NCI-H1105 (cell line): ENCODE measurements at places on chromosomes 13 and 19.

DNA sequence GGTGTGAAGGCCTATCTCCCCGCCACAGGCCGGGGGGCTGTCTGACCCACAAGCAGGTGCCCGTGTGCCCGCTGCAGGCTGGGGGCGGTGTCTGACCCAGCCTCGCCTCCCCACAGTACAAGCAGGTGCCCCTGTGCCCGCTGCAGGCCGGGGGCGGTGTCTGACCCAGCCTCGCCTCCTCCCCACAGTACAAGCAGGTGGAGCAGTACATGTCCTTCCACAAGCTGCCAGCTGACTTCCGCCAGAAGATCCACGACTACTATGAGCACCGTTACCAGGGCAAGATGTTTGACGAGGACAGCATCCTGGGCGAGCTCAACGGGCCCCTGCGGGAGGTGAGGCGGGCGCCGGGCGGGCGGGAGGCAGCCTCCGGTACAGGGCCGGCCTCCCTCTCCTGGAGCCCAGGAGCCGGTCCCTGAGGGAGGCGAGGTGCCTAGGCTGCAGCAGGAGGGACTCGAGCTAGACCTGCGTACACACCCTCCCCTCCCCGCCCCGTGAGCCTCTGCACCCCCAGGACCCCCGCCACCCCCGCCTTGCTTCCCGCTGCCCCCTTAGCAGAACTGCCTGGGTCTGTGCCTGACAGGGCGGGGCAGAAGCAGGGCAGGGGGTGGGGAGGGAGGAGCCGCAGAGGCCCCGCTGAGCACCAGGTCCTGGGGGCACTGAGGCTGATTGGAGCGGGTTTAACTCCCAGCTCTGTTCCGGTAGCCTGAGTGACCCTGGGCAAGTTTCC, 20.6 kb downstream of the HCN2 start:
- no peak for DNase-seq

GRCh38 chr13:102233566-102234208, 168.2 kb downstream of the FGF14 start:
- DNase-seq: no peak

GRCh38 chr19:4691373-4691772, 21.2 kb upstream of the MYDGF start:
- DNase-seq: no peak

DNA sequence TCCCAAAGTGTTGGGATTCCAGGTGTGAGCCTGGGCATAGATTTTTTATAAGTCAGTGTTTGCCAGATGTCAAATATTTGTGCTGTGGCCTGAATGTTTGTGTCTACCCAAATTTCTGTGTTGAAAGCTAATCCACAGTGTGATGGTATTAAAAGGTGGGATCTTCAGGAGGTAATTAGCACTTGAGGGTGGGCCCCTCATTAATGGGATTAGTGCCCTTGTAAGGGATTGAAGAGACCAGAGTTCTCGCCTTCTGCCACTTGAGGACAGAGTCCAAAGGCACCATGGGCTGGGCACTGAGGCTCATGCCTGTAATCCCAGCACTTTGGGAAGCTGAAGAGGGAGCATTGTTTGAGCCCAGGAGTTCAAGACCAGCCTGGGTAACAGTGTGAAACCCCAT, 9.7 kb upstream of the FBXO17 start:
- DNase-seq: no peak

- peak; percentile 28 for DNase-seq
These were observed 153.1 kb downstream of the RGCC start for GRCh38 chr13:41610404-41610803.

GRCh38 chr19:30870876-30871275, 478.4 kb downstream of the TSHZ3 start:
- DNase-seq: peak; percentile 47

GRCh38 chr19:18263324-18264136, 10.7 kb downstream of the IQCN start:
- DNase-seq: no peak

DNA sequence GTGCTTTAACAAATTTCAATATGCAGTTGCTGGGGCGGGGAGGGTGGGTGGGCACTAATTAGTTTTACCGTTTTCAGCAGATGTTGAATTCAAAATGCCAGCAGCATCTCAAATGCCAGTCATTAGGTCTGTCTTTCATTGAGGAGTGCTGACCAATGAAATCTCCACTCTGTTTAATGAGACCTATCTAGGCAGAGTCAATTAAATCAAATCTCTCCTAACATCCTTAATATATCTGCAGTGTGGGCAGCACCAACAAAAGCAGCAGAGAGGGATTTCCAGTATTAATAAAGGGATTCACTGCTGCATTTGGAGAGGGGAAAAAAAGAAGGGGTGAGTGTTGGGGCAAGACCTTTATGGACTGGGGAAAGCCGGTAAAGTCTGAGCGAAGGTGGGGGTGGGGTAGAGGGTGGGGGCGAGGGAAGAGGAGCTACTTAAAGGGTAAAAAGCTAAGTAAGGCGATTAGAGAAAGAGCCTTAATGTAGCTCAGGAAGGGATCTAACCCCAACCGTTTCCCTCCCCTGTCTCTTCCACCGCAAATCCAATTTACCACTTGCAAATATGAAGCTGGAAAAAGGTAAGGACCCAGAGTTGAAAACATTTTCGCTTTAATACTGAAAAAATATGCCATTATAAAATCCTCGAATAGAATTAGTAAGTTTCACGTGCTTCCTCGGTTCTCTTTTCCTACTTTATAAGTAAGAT, 4.5 kb downstream of the SLITRK1 start:
- no peak for DNase-seq

DNA sequence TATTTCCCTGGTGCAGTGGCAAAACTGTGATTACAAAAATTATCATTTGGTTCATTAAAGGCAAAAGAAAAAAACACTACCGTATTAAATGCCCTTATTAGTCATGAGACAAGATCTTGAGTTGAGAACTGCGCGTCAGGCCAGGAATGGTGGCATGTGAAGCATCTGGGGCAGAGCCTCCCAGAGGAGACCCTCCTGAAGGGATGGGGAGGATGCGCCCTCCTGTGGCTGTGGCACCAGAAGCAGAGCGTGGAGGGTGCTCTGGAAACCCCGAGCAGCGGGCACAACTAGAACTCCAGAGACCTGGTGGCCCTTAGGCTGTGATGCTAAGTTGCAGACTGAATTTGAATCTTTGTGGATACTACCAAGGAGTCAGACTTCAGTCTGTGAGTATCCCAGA, 11.5 kb downstream of the CUL4A start:
- no peak for DNase-seq

- no peak for DNase-seq
These were observed 614.4 kb downstream of the LIG4 start for GRCh38 chr13:107600971-107601370.

DNA sequence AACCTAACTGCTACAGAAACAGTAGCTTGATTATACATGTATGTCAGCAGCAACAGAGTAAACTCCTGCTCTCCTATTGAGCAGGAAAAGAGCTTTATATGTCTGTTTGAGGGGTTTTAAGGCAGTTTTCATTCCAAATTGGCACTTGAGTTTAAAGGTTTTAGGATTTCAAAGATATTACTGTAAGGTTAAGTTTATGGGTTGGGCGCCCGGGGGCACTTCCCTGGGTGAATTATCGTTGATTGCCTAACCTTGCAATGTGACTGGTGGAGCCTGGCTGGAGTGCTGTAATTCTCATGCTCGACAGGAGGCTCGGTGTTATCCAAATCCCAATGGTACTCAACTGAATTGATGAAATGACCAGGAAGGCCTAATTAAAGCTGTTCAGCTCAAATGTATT, 1586.1 kb downstream of the OLFM4 start:
- DNase-seq: no peak

- DNase-seq: no peak
These were observed 327.3 kb downstream of the COG6 start for GRCh38 chr13:39982745-39983144.

DNA sequence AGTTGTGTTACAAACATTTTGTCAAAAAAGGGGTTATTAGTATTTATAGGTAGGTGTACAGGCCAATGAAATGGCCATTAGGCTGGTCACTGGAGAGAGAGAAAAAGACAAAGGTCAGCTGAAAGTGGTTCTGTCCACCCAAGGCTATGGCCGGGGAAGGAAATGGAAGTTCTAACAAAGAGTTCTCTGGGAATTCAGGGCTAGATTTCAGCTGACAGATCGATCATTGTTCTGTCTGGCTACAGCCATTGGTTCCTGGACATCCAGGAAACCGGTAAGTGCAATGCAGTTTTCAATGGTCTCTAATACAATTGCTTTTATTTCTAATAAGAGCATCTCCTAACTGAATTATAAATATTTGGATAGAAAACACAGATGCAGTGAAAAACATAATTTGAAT, 42.5 kb downstream of the MBNL2 start:
- no peak for DNase-seq

DNA sequence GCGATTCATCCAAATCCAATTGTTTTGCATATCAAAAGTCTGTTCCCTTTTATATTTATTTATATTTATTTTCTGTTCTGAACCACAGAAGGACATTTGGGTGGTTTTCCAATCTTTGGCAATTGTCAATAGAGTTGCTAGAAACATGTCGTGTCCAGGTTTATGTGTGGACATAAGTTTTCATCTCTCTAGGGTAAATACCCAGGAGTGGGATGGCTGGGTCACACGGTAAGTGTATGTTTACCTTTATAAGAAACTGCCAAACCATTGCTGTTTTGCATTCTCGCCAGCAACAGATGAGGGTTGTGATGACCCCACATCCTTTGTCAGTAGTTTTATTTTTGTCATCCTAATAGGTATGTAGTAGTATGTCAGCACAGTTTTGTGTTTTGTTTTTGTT, 12.5 kb downstream of the AP1M1 start:
- no peak for DNase-seq

DNA sequence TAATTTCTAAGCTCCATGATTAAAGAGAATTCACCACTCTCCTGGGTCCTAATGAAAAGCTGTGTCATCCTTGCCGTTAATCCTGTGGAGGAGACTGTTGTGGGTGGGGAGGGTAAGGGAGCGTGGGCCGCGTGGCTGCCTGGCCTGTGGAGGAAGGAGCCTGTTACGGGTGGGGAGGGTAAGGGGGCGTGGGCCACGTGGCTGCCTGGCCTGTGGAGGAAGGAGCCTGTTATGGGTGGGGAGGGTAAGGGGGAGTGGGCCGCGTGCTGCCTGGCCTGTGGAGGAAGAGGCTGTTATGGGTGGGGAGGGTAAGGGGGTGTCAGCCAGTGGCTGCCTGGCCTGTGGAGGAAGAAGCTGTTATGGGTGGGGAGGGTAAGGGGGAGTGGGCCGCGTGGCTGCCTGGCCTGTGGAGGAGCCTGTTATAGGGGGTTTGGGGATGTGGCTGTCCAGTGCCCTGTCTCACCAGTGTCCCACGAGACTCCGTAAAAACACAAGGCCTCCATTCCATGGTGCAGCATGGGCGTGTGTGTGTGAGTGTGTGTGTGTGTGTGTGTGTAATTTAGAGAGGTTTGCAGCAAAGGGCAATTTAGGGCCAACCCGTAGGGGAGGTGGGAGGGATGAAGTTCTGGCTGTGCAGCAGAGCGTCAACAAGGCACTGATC, 15.6 kb upstream of the DCUN1D2 start:
- no peak for DNase-seq

- no peak for DNase-seq
These were observed 232.0 kb downstream of the B3GLCT start for GRCh38 chr13:31431722-31432137.

GRCh38 chr19:18202778-18203407, 949 bp downstream of the RAB3A start:
- DNase-seq: no peak

DNA sequence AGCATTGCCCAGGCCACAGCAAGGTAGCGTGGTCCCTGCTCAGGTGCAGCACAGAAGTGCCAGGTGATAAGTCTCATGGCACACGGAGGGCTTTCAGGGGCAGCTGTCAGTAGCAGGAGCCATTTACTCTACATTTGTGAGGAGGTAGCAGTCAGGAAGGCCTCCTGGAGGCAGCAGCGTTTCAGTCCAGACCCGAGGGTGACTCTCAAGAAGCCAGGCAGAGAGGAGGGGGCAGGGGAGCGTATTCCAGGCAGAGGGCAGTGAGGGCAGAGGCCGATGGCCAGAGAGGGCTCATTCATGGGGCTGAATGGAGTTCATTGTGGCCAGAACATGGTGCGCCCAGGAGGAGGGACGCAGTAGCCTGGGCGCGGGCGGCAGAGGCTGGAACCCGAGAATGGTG, 8.9 kb downstream of the PIAS4 start:
- DNase-seq: no peak

DNA sequence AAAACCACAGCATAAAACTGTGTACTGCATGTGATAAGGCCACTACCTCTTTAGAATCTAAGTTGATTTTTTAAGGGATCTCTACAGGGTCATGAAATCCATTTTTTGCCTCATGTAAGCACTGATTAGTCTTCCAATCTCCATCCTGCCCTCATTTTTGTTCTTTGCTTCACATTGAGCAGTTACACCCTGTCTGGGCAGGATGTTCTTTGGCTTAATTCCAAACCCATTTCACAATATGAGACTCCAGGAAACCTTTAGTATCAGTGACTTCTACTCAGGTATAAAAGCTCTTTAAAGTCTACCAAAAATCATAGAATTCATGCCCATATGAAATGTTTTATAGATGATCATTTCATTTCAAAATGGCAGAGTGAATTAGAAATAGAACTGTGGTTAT, 592.6 kb downstream of the TBC1D4 start:
- no peak for DNase-seq

DNA sequence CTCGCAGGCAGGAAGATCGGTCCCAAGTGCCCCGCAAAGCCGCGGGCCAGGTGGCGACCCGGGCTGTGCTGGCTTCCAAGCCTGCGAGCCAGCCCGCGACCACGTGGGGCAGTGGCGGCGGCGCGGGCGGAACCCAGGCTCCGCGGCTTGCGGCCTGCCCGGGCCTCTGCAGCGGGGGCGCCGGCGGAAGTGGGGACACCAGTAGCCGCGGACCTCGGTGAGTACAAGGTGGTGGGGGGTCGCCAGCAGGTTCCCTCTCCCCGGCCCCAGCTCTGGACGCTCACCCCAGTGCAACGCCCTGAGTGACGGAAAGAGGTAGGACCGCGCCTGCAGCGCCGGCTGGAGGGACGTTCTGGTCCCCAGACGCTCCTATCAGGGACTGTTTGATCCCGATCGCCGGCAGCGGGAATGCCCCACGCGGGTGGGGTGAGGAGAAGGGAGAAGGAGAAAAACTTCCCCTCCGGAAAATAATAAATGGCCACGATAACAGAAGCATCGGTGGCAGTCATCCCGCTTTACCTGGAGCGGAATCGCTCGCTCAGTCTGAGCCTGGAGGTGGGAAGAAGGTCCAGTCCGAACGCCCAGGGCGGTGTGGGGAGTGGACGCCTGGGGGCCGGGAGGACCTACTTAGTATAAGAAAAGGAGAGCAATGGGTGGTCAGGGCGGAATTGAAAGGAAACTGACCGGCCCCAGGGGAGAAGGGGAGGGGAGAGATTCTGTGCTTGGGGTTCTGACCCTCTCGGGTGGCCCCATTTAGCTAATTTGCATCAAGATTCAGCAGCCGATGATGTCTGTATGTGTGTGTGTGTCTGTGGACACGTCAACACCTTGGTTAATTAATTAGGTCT, at the start of gene GEMIN7:
Gene GEMIN7, plus strand, starts transcription at position 198 of the 848 bp plus-strand sequence. CDS start 10,855 bp downstream, outside the sequence.
- peak; percentile 70 for DNase-seq

GRCh38 chr19:47152632-47153031, 22.0 kb downstream of the SAE1 start:
- DNase-seq: no peak
